Dermis blood vessel endothelial cell (primary cell): ENCODE measurements at places on chromosomes 5 and 9.

DNA sequence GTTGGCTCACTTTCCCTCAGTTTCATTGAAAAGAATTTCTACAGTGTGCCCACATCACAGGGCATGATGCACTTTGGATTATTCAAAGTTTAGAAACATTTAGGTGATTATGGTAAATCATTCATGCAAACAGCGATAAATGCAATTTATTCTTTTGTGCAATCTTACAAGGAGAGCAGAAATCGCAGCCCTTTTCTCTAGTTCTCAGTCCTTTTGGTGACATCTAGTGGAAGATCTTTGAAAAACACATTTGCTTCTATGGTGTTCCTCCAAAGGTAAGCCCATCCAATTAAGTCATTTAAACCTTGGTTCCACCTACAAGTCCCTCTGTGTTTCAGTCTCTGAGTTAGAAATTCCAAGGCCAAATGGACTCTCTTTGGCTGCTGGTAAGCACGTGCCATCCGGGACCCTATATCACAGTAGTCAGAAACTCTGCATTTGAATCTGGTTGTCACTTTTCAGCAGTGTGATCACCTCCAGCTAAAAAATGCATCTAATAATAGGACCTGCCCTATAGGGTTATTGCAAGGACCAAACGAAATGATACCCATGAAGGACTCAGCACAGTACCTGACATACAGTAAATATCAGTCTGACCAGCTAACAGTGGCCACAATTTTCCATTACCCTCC is 66.4 kb downstream of the MACROH2A1 start:
- peak; percentile 81 for DNase-seq

DNA sequence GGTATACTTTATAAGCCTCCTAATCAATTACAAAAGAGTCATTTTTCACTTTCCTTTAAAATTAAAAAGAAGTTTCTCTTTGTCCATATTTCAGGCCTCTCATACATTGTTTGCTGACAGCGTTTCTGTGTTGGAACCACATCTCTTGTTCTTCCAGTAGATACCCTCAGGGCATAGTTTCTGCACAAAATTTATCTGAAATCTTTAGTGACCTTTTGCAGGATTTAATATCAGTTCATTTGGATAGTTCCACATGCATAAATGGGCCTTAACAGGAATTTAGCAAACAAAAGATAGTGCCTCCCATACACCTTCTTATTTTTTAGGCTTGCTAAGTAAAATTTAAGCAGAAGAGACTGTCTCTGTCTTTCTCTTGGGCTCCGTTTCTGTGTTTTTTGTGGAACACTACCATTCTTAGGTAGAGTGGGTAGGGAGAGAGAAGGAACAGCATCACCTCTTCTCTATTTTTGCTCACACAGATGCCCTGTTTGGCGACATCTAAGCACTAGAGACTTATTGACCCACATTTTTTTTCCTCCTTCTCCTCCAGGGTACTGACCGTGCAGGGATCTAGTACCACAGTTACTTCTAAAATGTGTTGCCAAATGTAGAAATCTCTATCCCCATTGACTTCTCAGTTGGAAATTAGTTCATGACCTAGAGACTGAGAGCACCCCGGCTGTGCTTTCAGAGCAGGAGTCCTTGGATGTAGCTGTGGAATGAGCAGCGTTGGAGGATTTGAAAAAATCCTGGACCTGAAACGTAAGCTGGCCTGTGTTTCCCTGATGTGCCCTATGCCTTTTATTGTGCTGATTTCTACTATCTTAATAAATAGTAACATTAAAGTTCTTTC is 22.1 kb downstream of the ARHGAP26 start:
- no peak for DNase-seq

- DNase-seq, result no peak
Observed at GRCh38 chr9:34089311-34089710, 37.2 kb downstream of the DCAF12 start.

DNA sequence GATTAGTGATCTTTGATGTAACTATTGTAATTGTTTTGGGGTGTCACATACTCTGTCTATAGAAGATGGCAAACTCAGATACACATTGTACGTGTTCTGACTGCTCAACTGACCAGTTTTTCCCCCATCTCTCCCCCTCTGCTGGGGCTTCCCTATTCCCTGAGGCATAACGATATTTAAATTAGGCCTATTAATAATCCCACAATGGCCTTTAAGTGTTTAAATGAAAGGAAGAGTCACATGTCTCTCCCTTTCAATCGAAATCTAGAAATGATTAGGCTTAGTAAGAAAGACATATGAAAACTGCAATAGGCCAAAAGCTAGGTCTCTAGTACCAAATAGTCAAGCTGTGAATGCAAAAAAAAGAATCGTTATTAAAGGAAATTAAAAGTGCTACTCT is 265.6 kb downstream of the TMEM232 start:
- no peak for DNase-seq

- no peak for DNase-seq
Observed at GRCh38 chr5:118126159-118126558, 862.2 kb downstream of the DTWD2 start.

- DNase-seq, result peak; percentile 86
Observed at GRCh38 chr9:33106827-33107621, 30.6 kb upstream of the SMU1 start.

- DNase-seq, result peak; percentile 38
Observed at GRCh38 chr9:114371973-114372917, 15.5 kb downstream of the AKNA start.

DNA sequence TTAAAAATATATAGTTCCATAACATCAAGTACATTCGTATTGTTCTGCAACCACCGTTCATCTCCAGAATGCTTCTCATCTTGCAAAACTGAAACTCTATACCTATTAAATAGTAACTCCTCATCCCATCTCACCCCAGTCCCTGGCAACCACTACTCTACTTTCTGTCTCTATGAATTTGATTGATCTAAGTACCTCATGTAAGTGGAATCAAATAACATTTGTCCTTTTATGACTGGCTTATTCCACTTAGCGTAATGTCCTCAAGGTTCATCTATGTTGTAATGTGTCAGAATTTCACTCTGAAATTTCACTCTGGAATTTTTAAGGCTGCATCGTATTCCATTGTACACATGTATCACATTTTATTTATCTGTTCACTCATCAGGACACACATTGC is 132.1 kb upstream of the RUSC2 start:
- DNase-seq, result no peak

DNA sequence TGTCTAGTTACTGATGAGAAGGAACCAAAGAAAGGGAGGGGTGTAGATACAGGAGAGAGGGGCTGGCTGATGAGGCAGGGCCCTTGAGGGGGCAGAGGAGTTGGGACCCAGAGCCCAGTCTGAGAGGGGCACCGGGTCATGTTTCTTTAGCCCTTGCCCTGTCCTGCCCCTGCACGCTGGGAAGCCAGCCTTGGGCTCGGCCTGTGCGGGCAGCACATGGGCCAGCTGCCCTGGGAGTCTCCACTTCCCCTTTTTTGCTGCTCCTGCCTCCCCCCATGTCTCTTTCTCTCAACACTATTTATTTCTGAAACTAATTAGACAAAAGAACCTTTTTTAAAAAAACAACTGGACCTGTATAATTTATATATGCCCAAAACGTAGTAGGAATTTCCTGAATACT is 20.5 kb downstream of the MVB12B start:
- DNase-seq, result no peak

DNA sequence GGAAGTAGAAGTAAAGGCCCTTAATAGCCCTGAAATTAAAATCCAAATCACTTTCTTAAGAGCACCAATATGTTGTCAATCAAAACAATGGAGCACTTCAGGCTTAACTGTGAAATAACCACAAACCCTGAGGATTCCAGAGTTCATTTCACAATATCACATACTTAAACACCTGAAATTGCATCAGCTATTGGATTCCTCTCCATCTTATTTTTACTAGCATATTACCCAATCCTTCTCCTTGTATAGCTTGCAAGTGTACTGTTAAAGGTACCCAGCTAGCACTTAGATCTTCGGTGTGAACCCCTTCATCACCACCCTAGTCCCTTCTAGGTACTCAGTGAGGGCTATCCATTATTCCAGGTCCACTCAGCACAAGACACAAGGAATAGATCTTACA is 287.3 kb downstream of the EFNA5 start:
- DNase-seq, result no peak

GRCh38 chr9:117290856-117291622 is 123.8 kb downstream of the ASTN2 start:
- no peak for DNase-seq

DNA sequence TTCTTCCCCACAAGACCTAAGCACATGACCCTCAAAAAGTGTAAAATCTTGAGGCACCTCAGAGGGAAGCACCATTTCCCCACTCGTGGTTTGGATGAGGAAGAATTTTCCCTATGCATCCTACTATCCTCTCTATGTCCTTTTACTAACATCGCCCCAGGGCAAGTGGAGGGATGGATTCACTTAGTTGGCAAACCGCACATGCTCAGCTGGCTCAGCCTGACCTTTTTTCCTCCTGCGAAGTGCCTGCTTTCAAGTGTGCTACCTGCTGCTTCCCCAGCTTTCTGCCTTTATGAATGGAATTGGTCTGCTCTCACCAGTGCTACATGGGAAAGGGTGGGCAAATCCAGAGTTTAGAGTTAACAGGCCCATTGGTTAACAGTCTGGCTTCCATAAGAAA is 56.6 kb upstream of the IFNK start:
- no peak for DNase-seq

DNA sequence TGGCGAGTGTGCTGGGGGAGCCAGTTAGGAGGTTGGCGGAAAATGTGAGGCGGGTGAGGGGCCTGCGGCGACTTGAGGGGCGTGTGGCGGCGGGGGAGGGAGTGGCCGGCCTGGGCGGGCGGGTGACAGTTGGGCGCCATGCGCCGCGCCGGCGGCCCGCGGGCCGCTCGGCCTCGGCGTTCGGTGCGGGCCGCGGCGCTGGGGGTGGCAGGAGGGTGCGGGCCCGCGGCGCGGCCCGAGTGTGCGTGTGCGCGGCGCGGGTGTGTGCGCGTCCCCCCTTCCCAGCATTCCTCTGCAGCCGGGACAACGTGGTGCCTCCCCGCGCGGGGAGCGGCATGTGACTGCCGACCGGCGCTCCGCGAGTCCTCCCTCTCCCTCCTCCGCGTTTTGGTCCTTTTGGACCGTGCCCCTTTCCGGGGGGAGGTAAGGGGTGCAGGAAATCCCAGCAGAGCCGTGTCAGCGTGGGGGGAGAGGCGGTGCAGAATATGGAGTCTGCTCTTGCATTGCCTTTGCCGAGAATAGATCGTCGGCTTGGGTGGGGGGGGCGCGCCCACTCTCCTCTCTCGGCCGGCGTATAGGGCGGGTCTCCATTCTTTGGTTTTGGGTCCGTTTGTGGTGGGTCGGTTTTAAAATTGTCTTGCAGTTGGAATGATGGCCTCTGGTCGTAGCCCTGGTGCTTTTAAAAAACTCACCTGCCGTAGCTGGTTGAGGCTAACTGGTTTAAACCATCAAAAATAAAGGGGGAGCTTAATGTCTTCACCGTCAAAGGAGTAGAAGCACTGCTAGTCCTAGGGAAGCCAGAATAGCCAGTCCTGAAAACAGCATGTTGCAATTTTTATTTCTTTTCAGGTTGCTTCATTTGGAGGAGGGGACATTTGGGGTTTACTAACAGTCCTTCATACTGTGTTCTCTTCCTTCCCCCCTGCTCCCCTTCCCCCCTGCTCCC is 2.0 kb downstream of the LARP1 start:
- peak; percentile 55 for DNase-seq
